H54 (cell line): ENCODE measurements at places on chromosomes 12 and 14.
A peak's percentile ranks its signal among the peaks of the same experiment; 100 is the strongest.

GRCh38 chr14:39060818-39061437 is 42.1 kb downstream of the SEC23A start:
- no peak for DNase-seq

GRCh38 chr12:77494296-77494695 is 336.4 kb upstream of the NAV3 start:
- no peak for DNase-seq

GRCh38 chr12:112900298-112901145 is 6.2 kb upstream of the OAS1 start:
- DNase-seq, result peak; percentile 40

DNA sequence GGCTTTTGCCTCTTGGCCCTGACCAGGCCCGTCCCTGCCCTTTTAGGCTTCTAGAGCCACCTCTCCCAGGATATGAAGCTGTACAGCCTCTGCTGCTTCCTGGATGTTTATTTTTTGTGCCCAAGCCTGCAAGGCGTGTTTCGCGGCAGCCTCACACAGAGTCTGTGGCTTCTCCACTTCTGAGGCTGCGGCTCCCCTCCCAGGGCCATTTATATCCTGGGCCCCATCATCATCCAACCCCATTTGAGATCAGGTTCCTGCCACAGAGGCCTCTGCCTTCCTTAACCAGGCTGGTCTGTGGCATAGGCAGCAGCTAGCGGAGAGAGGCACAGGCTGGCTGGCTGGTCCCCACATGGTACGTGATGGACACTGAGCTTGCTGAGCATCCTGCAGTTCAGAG is 114.1 kb upstream of the PWP1 start:
- DNase-seq, result no peak

- DNase-seq, result peak; percentile 88
Measured at GRCh38 chr12:57165741-57166140, 18.3 kb upstream of the LRP1-AS start.

DNA sequence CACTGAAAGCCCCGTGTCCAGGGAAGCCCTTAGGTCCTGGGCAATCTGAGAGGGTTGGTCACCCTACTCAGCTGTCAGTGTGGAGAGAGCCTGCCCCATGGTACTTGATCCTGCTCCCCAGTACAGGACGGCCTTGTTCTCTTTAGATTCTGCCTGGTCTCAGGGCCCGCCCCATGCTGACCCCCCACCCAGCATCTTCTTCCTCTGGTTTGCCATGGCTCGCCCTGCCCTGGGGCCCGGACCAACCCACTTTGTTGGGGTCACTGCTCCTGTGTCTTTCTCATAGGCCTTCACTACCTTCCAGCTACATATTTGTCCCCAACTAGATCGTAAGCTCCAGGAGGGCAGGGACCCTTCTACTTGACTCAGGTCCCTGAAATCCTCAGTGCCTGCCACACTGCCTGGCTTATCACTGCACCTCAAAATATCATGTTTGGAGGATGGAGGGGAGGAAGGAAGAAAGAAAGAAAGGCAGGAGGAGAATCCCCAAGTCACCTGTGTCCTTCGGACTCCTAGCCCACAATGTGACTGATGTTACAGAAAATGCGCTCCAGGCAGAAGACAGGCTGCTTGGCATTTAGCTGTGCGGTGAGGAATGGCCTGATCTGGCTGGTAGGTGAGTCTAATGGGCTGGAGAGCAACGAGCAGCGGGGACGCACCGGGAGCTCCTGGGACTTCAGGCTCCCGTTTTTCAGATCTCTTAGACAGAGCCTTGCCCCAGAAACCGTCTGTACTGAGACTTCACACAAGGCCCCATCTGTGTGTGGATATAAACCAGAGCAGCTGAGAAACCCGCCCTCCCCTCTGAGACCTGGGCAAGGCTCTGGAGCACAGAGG is 66.1 kb downstream of the C14orf132 start:
- no peak for DNase-seq

- DNase-seq, result no peak
Measured at GRCh38 chr12:48982397-48983080, 4.4 kb downstream of the WNT1 start.

- no peak for DNase-seq
Measured at GRCh38 chr14:61803755-61804154, 41.5 kb downstream of the SNAPC1 start.

- DNase-seq, result no peak
Measured at GRCh38 chr12:76874491-76875190, 4.2 kb downstream of the CSRP2 start.

DNA sequence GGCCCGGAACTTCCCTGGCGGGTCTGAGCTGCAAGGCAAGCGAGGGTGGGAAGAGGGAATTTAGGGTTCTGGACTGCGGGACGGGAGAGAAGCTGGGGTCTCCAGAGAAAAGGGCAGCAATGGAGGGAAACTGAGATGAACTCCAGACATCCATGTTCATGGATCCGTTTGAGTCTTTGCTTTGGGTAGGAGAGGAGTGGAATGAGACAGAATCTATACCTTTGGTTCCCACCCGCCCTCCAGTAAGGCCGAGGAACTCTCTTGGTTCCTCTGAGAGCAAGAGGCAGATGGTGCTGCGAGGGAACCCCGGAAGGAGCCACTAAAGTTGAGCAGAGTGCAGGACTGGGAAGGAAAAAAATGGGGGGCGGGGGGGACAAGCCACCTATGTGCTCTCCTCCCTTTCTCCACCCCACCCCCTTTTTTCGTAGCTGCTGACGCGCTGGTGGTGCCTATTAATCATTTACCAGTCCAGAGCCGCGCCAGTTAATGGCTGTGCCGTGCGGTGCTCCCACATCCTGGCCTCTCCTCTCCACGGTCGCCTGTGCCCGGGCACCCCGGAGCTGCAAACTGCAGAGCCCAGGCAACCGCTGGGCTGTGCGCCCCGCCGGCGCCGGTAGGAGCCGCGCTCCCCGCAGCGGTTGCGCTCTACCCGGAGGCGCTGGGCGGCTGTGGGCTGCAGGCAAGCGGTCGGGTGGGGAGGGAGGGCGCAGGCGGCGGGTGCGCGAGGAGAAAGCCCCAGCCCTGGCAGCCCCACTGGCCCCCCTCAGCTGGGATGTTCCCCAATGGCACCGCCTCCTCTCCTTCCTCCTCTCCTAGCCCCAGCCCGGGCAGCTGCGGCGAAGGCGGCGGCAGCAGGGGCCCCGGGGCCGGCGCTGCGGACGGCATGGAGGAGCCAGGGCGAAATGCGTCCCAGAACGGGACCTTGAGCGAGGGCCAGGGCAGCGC is 1.2 kb downstream of the SSTR1 start:
- DNase-seq, result no peak

DNA sequence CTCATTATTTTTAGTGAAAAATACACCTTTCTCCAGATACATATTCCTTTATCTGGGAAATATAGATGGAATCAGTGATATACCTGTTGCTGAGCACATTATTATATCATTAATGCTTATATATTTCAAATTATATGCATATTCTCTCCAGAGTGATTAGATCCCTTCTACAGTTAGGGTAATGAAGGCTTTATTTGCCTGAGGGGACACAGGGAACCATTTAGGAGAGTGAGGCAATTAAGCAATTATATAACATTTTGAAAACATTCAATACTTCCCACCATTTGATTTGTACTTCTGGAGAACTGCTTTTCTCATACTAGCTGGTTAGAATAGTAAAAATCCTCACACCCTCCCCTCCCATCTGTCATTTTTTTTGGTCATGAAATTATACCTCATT is 212.8 kb upstream of the NOVA1 start:
- no peak for DNase-seq

- no peak for DNase-seq
Measured at GRCh38 chr12:62581288-62582064, 114.8 kb downstream of the MON2 start.

DNA sequence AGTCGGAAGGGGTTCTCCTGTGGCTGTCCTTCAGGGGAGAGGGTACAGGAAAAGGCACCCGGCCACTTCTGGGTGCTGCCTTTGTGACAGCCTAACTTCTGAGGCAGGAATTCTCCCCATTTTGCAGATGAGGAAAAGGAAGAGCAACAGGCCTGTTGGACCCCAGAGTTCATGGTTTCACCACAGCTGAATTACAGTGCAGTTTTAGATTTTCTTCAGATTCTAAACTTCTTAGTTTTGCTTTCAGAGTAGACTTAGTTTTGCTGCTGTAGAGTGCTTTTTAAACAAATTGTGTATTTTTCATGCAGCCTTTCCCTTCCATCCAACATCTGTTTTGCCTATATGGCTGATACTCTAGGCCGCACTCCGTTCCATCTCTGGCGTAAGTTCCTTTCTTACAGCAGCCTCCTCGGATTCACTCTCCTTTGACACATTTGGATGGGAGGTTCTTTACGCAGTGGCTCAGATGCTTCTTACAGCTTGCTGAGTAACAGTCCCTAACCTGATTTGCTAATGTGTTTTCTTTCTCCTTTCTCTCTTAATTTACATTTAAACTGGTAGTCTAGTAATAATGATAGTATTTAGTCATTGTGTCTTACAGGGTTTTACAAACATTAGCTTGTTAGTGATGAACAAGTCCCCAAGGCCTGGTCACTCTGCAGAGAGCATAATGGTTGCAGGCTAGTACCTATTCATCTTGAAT is 7.8 kb downstream of the TRAF3 start:
- DNase-seq, result no peak

DNA sequence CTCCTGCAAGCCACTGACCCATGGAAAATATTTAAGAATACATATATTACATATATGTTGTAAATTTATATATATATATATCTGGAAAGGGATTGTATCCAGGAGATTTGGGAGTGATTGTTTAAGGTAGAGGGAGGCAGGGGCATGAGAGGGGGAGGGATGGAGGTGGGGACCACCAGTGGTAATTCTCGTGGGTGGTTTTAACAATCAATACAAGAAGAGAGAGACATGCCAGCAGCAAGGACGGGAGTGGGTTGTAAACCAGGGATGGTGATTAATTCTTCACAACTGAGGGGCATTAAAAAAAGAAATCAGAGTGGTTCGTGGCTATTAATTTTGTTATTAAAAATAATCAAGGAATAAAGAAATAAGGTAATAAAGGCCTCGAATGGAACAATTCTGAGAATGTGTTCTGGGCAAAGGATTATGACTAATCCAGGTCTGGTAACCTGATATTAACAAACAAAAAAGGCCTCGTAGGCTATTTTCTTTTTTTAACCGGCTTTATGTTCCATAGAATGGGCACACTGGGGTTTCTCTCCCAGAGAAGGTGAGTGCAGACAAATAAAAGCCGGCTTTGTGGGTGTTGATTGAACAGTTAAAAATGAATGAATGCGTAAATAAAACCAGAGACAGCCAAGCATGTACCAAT is 8.3 kb upstream of the RTL1 start:
- DNase-seq, result no peak

GRCh38 chr12:102415515-102415914 is 64.8 kb downstream of the IGF1 start:
- DNase-seq, result no peak

- DNase-seq, result no peak
Measured at GRCh38 chr14:54502602-54503001, 7.1 kb upstream of the CGRRF1 start.

DNA sequence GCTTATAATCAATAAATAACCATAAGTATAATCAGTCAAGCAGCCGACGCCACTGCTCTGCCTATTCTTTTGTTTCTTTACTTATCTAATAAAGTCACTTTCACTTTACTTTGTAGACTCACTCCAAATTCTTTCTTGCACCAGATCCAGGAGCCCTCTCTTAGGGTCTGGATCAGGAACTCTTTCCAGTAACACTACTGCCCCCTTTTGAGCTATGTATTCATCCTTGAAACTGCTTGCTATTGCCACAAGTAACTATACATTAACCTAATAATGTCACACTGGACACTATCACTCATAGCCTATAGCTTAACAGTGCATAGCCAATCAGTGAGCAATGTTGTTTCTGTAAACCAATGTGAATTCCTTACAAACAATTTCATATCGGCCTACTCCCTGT is 2.8 kb upstream of the NID2 start:
- DNase-seq, result no peak

DNA sequence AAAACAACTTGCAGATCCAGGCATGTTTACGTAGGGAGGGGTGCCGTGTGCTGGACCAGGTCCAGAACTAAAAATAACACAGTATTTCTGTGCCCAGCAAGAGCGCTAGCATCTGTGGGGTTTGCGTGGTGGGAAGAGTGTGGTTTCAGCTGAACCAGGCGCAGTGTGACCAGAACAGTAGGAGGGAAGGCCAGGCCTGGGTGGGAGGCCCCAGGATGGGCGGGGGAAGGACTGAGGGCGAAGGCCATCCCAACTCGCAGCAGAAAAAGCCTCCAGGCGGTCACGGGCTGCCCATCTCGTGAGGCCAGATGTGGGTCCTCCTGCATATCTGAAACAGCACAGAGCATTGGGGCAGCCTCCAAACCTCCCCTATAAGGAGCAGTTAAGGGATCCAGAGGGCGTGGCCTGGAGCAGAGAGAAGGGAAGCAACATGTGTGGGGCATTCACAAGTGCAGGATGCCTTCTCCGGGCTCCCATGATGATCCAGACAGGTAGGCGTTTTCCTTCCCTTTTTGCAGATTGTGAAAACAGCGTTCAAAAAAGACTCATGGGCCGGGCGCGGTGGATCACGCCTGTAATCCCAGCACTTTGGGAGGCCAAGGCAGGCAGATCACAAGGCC is 17.8 kb upstream of the CD9 start:
- DNase-seq, result no peak

DNA sequence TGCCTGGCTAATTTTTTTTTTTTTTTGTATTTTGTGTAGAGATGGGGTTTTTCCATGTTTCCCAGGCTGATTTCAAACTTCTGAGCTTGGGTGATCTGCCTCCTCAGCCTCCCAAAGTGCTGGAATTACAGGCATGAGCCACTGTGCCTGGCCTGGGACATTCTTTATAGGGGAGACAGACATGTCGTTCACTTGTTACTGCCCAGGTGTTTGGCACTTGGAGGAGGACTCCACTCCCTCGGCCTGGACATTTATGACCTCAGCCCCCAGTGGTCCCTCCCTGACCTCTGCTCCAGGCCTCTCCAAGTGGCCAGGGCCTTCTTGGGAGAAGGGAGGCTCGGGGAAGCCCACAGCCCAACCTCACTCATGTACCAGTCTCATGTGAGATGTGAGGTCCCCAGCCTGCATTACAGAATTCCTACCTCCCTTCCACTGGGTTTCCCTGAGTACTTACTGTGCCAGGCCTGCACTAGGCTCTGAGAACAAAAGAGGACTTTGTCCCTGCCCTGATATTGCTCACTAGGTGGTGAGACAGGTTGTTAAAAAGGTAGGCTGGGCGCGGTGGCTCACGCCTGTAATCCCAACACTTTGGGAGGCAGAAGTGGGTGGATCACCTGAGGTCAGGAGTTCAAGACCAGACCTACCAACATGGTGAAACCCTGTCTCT is 9.7 kb upstream of the POP5 start:
- DNase-seq, result no peak

DNA sequence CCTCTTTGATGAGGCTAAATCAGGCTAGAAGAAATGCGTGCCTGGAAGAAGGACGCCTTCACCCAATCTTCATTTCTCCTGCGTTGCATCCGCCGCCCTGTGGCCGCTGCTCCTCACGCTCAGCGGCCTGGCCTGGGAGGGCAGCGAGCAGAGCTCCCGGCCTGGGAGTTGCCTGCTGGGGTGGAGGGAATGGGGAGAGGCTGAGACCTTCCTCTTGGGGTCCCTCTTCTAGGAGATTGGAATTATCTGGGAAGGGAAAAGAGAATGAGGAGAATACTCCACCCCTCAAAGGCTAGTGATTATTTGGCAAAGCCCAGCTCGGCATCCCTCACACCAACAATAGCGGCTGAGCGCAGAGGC is 2.4 kb upstream of the HOXC12 start:
- DNase-seq, result no peak

- DNase-seq, result no peak
Measured at GRCh38 chr14:51093371-51094281, 1.3 kb downstream of the TRIM9 start.
